ENCODE measurements at places on chromosomes 4 and X.
A peak's percentile ranks its signal among the peaks of the same experiment; 100 is the strongest.

DNA sequence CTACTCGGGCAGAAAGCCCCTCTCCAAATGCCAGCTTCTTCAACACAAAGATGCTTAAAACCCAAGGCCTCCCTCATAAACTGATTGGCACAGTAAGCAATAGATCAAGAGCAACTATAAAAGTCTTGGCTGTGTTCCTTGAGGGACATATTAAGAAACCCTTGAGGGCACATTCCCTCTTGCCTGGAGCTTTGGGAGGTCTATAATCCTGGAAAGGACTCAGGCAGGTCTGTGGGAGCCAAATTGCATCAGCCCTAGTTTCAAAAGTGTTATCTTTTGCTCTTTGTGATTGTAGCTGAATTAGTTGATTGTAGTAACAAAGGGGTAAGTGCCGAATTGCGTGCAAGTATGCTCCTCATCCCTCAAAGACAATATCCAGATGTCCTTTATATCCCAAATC, 18.6 kb upstream of the SETD7 start:
- H3K27me3 ChIP-seq: peaks cover 4% of the 10 kb centered on the region
- H3K27ac ChIP-seq: no peak overlapping the region
- DNase-seq: no peak
- no peaks in the 10 kb centered on the region for H3K4me1 ChIP-seq
- H3K36me3 ChIP-seq: no peaks in the 10 kb centered on the region
- H3K4me3 ChIP-seq: no peak overlapping the region

DNA sequence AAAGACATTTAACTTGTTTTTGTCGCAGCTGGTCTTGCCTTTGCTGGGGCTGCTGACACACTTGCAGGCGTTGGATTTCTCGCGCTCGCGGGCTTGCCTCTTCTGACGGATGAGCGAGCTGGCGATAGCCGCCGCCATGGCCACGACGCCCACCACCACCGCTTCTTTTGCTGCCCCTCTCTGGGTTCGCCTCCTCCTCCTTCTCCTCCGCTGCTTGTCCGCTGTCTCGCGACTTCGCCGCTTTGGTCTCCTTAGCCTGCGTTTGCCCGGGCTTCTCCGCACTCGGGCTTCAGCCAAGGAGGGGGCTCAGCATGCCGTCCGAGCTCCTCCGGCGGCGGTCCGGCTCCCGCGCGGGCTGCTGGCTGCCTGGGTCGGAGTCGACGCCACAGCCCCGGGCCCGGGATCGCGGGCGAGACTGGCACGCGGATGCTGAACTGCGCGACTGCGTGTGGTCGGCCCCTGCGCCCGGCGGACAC, 613 bp downstream of the FGF13 start:
- peak; percentile 39 for DNase-seq
- H3K36me3 ChIP-seq: no peaks in the 10 kb centered on the region
- H3K27ac ChIP-seq: no peak overlapping the region

DNA sequence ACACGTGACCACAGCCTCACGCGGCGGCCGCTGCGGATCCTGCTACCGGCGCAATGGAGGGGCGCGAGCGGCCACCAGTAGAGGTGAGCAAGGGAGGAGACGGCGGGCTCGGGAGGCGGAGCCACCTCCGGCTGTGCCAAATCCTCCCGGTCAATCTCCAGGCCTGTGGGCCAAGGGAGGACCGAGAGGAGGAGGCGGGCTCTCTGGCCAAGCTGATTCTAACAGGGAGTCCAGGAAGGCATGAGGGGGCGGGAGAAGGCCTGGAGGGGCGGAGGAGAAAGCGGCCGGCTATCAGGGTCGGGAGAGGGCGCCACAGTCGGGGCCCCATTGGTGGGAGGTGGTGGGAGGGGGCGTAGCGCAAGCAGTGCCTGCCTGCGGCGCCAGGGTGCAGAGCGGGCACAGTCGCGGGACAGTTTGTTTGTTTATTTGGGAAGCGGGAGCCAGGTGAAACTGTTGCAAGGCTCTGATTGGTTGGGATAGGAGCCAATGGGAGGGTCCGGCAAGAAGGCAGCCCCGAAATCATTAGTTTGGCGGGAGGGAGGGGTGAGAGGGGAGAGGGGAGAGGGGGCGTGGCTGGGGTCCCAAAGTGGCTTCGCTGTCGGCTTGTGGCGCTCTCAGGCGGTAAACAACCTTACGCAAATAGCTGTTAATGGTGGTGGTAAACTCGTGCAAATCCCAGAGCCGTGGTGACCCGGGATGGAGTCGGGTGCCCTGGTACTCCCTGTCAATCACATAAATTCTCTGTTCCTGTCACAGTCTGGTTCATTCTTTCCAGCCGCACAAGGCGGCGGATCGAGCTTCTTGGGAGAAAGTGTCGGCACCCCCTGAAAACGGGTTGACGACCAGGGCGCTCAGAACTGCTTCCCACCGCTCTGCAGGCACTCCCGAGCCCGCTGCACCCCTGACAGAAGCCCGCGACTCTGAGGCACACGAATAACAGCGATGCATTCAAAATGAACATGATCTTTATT, at the start of gene IRS4:
Gene IRS4, minus strand, starts transcription at position 55 of the 971 bp plus-strand sequence.
- DNase-seq: peak; percentile 36
- H3K4me1 ChIP-seq: no peaks in the 10 kb centered on the region
- no peaks in the 10 kb centered on the region for H3K36me3 ChIP-seq
- no peak within 1 kb of the TSS for H3K27ac ChIP-seq
- H3K4me3 ChIP-seq: peak within 1 kb of the TSS; percentile 57

DNA sequence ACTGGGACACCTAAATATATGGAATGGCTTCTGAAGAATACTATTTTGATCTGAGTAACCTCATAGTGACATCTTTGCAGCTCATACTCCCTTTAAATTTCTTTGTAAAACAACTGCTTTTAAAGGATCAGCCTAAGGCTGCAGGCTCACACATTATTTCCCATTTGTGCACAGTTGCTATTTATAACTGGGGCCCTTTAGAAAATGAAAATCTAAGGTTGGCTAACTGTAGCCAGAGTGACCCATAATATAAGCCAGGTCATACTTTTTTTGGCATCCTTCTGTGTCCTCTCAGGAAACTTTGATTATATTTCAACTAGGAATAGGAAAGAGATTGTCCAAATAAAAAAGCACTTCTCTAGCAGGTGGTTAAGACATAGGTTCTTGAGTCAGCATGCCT, 123.6 kb upstream of the RASGEF1B start:
- no peaks in the 10 kb centered on the region for H3K4me1 ChIP-seq
- DNase-seq: no peak
- H3K36me3 ChIP-seq: no peaks in the 10 kb centered on the region
- no peak overlapping the region for H3K4me3 ChIP-seq
- no peak overlapping the region for H3K27ac ChIP-seq

GRCh38 chrX:66023385-66024091, 16.3 kb downstream of the VSIG4 start:
- H3K27me3 ChIP-seq: no peaks in the 10 kb centered on the region
- no peak for DNase-seq
- no peak overlapping the region for H3K4me3 ChIP-seq
- no peak overlapping the region for H3K27ac ChIP-seq

GRCh38 chrX:119871245-119871598, 311 bp downstream of the RNF113A start:
- peak overlapping the region; percentile 93 for H3K4me3 ChIP-seq
- H3K27me3 ChIP-seq: no peaks in the 10 kb centered on the region
- peak overlapping the region; percentile 98 for H3K27ac ChIP-seq

DNA sequence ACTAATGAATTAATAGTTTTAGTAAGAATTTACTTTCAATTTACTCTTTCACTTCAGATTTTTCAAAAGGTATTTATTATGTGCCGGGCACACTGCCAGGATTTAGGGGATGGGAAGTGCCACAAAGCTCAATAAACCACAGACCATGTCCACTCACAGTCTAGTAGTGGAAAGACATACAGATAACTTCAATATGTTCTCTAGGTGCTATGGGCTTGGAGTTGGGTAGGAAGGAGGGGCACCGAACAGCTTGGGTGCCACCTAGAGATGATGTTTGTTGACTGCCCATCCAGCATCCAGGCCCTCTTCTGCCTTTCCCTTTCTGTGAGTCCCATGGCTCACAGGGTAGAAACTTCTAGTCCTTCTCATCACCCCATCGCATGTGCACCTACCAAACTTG, 17.8 kb downstream of the MFAP3L start:
- no peaks in the 10 kb centered on the region for H3K4me1 ChIP-seq
- H3K27me3 ChIP-seq: no peaks in the 10 kb centered on the region
- H3K36me3 ChIP-seq: no peaks in the 10 kb centered on the region
- H3K27ac ChIP-seq: no peak overlapping the region
- DNase-seq: peak; percentile 11
- no peak overlapping the region for H3K4me3 ChIP-seq

DNA sequence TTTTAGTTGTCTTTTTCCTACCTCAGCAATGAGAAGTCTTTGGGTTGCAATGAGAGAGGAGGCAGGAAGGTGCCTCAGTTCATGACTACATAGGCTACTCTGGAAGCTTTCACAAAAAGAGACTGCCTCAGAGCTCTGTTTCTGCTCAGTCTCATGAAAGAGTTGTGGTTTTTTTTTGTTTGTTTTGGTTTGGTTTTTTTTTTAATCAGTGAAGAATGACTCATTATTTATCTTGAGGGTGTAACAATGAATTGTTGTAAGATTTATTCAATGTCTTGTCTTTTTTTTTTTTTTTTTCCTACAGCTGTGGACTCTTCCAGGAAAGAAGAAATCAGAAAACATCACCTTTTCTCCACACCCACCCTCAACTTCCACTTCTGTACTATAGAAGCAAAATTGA, 67.5 kb upstream of the CXCL13 start:
- H3K36me3 ChIP-seq: no peaks in the 10 kb centered on the region
- peak; percentile 60 for DNase-seq
- no peaks in the 10 kb centered on the region for H3K4me1 ChIP-seq
- H3K27ac ChIP-seq: no peak overlapping the region

DNA sequence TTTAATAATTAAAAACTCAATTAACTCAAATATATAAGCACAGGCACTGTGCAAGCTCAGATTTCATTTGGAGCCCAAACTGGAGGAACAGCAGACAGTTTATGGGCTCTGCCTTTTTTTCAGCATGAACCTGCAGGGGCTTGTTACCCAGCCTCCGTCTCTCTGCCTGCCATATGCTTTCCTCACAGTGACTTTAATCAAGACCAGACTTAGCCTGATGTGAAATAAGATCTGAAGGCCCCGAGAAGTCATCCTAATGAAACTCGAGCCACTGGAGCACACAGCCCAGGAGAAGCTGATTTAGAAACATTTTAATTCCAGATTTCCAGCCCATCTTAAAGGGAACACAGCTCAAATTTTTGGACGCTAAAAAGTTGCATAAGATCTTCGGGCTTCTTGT, 55.6 kb downstream of the SPATA18 start:
- H3K27me3 ChIP-seq: no peaks in the 10 kb centered on the region
- peak; percentile 37 for DNase-seq
- peaks cover 24% of the 10 kb centered on the region for H3K4me1 ChIP-seq

Data from GM23248 (cell line).